ENCODE measurements at places on chromosomes 5 and 9.

DNA sequence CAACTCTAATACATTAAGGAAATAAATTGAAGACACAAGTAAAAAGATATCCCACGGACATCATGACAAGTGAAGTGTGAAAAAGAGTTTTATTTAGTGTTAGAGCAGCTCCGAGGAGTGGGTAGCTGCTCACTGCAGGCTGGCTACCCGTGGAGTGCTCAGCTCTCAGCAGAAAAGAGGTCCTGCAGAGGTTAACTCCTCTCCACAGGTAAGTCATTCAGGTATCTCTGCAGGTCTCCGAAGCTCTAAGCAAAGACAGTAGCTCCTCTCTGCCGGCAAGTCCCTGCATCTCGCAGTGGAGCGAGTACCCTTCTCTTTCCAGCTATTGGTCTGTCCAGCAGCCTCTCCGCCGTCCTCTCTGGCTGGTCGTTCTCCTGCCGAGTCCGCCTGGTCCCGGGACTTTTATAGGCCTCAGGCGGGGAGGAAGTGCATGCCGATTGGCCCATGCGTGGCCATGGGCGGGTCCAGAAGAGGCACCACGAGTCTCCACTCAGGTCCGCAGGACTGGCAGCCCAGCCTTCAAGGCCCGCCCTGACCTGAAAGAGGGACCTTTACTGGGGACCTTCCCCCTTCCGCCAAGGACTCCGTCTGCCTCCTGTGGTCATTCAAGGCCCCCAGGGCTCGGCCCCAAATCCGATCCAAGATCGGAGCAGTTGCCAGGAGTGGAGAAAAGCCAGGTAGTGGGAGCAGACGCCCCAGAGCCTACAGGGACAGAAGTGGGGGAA, 29.9 kb downstream of the BTNL9 start:
- no peak for DNase-seq

DNA sequence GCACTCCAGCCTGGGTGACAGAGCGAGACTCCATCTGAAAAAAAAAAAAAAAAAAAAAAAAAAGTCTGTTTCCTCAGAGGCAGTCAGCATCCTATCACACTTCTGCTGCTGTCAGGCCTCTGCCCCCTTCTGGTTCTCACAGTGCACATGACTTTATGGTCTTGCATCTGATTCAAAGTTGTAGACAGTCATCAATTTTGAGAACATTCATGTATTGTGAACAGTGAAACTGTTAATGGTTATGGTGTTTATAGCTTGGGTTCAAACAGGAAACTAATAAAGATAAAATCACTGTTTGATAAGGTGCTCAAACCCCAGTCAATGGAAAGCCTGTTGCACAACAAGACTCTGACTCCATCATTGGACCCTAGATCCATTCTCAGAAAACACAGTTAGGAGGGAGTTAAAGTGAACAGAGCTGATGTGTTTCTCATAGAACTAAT, 61.4 kb downstream of the FOXD1 start:
- DNase-seq = no peak

GRCh38 chr9:116589392-116590354, 97.4 kb upstream of the TRIM32 start:
- DNase-seq = no peak

DNA sequence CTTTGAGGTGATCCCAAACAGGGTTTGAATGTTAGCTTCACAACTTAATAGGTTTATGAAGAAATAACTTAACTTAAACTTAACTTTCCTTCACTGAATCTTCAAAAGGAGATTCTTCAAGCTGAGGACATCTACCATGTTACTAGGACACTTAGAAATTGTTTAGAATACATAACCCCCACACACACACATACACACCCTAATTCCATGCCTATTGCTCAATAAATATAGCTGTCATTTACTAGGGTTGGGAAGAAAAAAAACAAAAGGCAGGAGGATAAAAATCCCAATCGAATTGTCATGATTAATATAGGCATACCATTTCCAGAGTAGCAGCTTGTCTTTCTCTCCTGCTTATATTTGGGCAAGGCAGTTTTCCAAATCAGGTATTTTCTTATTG, 68.3 kb downstream of the ALDH1A1 start:
- DNase-seq = no peak

DNA sequence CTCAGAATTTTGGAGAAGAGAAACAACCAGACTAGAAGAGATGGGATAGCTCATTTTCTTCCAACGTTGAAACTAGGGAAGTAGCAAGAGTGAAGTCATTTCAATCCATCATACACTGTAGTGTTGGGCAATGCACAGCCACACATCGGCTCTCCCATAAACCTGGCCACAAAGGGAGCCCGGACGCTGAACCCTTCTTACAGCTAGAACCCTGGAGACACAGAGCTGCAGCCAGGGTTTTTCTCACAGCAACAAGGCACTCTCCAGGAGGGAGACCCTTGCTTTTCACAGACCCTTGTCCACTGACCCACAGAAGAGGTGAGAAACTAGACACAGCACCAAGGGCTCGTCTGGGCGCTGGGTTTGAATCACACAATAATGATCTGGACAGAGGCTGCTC, 101.4 kb upstream of the FSTL4 start:
- DNase-seq = no peak
